ENCODE measurements at places on chromosomes 3 and 15. TPM values are rescaled to one million over a fixed set of nuclear protein-coding genes. Genes with fewer than 3 reads are reported as not detected.

KCNH8 gene
- total RNA-seq: 0.14 TPM

RNF13 gene
- total RNA-seq: 39.7 TPM

PCBP4 gene
- 86.0 TPM for total RNA-seq

ANKRD63 gene
- not detected for total RNA-seq

CYP1A2 gene
- total RNA-seq: not detected

CHST13 gene
- not detected for total RNA-seq

- DNase-seq: peak; percentile 59
Observed at GRCh38 chr3:71130471-71131374, 452.8 kb downstream of the FOXP1 start.

GRCh38 chr15:39657668-39658067, 76.8 kb downstream of the THBS1 start:
- no peak for DNase-seq

- no peak for DNase-seq
Observed at GRCh38 chr3:24854748-24855147, 360.1 kb upstream of the THRB start.

- peak; percentile 88 for DNase-seq
Observed at GRCh38 chr3:153293265-153293664, 131.2 kb downstream of the RAP2B start.

DNA sequence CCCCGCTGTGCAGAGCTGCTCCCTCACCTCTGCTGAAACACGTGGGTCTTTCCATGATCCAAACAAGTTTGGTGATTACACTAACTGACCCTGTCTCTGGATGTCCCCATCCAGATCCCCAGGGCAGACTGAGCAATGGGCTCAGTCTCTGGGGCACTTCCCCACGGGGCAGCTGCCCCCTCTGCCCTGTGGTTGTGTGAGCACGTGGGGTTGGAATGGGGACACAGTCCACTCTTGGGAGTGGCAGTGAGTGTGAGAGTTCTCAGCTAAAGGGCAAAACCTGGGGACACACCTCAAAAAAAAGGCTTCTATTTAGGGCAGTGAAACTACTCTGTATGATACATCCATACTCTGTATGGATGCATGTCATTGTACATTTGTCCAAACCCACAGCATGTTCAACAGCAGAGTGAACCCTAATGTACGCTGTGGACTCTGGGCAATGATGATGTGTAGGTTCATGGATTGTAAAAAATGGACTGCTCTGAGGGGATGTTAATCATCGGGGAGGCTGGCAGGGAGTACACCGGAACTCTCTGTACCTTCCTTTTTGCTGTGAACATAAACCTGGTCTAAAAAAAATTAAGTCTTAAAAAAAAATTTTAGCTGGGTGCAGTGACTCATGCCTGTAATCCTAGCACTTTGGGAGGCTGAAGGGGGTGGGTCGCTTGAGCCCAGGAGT, 49.9 kb upstream of the BLM start:
- DNase-seq: peak; percentile 57

- no peak for DNase-seq
Observed at GRCh38 chr15:69504352-69505040, 51.9 kb downstream of the RPLP1 start.

DNA sequence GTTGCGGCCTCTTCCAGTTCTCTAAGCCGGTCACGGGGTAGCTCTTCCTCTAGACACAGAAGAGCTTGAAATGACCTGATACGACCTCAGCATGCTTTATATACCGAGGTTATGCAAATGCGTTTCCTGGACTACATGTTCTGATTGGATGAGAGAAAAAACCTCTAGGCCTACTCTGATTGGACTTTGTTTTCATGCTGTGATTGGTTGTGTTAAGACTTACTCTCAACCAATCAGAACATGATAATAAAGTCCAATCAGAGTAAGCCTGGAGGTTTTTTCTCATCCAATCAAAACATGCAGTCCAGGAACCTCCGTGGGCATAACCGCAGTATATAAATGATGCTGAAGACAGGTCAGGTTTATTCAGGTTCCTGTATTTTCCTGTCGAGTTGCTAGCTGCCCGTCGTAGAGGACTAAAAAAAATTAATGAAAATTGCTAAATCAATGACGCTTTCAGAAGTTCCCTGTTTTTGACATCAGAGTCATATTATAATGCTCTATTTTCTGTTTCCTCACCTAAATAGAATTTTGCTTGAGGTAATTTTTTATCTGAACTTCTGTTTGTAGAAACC, 177.4 kb downstream of the POTEB3 start:
- peak; percentile 5 for DNase-seq

DNA sequence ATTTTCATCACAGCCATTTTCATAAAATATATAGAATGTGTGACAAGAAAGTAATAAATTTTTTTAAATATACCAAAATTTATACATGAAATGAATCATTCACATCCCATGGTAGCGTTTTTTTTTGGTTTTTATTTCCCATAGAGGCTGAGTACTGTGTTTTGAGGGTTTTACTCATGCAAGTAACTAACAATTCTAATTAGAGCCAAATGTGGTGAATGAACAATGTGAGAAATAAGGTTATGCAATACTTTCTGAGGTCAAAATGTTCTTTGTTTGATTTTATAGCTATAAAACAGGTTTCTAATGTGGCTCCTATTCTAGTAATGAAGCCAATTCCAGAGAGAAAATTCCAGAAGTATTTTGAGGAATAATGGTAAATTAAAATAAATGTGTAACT, 386.8 kb downstream of the TBC1D5 start:
- peak; percentile 35 for DNase-seq

DNA sequence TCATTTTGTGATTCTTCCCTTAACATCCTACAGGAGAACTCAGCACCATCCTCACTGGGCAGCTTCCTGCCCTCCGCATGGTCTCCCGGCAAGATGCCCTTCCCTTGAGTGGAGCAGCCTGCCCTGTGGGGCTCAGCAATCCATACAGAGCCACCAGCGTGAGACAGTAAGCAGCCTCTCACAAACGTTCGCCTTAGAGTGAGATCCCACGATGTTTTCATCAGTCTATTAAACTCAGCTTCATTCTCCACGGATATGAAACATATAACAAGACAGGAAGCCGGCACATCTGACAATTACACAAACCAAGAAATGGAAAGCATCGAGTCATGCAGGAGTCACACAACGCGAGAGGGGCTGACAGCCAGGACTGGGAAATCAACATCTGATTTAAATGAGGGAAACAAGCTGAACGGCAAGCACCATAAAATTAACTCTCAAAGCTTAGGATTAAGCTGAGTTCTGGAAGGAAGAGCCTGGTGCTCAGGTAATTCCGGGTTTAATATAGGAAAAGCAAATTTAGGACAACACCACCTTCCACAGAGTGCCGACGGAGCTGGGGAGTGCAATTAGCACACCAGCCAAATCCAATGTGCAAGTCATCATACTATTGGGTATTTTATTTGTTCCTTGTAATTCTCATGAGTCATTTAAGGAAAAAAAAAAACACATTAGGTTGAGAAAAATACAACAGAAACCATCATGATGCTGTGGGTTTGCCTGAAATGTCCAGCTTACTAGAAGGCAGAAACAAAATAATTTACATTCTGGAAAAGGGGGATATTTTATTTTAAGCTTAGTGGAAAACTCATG, 272.0 kb downstream of the OCA2 start:
- DNase-seq: no peak

Measured in mammary epithelial cell (primary cell).